ENCODE measurements at places on chromosomes 5 and 9. TPM values are rescaled to one million over a fixed set of nuclear protein-coding genes. Genes with fewer than 3 reads are reported as not detected.

DNA sequence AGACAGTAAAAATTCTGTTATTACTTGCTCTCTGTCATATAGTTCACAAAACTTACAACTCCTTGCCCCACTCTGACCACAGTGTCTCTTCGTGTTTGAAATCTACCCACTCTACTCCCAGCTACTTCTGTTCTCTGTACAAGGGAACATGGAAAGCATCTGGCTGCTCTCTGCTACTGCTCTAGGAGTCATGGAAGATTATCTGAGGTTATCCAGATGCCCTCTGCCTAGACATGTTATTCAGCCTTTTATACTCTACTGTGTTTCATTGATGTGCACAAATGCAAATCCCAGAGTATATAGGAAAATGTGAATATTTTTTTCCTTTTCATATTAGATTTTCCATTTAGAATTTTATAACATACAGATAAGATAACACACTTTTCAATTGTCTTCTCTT lies 1525.6 kb downstream of the MAT2B start:
- H3K27me3 ChIP-seq, result no peaks in the 10 kb centered on the region
- no peak overlapping the region for H3K27ac ChIP-seq
- H3K4me3 ChIP-seq, result no peak overlapping the region
- no peaks in the 10 kb centered on the region for H3K4me1 ChIP-seq
- no peak for DNase-seq
- H3K36me3 ChIP-seq, result no peaks in the 10 kb centered on the region

DNA sequence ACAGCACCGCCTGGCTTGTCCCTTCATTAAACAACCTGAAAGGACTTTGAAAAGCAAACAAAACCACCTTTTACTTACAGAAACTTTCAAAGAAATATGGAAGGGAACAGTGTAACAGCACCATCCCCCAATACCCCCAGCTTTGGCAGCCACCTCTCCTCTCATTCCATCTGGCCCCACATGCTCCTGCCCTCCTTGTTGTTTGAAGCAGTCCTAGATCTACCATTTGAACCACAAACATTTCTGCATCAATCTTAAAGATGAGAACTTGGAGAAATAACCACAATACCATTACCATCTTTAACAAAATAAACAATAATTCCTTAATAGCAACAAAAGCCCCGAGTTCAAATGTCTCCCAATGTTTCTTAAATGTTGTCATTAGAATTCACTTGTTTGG lies 17.8 kb upstream of the COL15A1 start:
- DNase-seq, result no peak
- peaks cover 13% of the 10 kb centered on the region for H3K4me1 ChIP-seq
- no peak overlapping the region for H3K4me3 ChIP-seq
- H3K27ac ChIP-seq, result no peak overlapping the region
- H3K36me3 ChIP-seq, result no peaks in the 10 kb centered on the region
- peaks cover 15% of the 10 kb centered on the region for H3K27me3 ChIP-seq

DNA sequence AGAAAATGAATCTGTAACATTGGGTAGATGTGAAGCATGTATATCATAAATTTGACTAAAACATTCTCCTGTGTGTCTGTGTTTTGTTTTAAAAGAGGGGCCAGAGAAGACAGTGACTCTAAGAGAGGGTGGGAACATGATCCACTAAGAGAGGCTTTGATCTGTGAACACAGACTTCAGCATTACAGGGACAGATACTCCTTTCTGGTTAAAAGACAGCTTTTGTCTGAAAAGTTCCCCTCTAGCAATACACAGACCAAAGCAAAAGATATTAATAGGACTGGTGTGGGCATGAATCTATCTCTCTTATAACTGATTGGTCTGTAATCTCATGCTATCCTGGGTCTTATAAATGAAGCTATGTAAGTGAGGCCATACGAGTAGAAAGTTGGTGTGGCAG lies 150.9 kb downstream of the NUDT12 start:
- H3K4me1 ChIP-seq, result peaks cover 42% of the 10 kb centered on the region
- H3K4me3 ChIP-seq, result no peak overlapping the region
- no peak for DNase-seq

CSF2 gene
- not detected for total RNA-seq

GRCh38 chr9:35748242-35748857 lies 678 bp downstream of the GBA2 start:
- H3K27ac ChIP-seq, result peak overlapping the region; percentile 77
- H3K27me3 ChIP-seq, result peaks cover 3% of the 10 kb centered on the region
- peaks cover 40% of the 10 kb centered on the region for H3K36me3 ChIP-seq

GRCh38 chr5:178296066-178296465 lies 63.5 kb upstream of the PHYKPL start:
- H3K36me3 ChIP-seq, result peaks cover 4% of the 10 kb centered on the region
- no peak for DNase-seq
- H3K27ac ChIP-seq, result no peak overlapping the region
- H3K4me3 ChIP-seq, result no peak overlapping the region
- peaks cover 13% of the 10 kb centered on the region for H3K27me3 ChIP-seq
- H3K4me1 ChIP-seq, result no peaks in the 10 kb centered on the region

GAPT gene
- total RNA-seq, result not detected

- H3K36me3 ChIP-seq, result no peaks in the 10 kb centered on the region
- DNase-seq, result no peak
- H3K4me3 ChIP-seq, result no peak overlapping the region
- no peaks in the 10 kb centered on the region for H3K4me1 ChIP-seq
These were observed 43.4 kb downstream of the ALDH1A1 start for GRCh38 chr9:72909428-72909827.

IL17B gene
- total RNA-seq, result 0.85 TPM

CDC37L1 gene
- 14.3 TPM for total RNA-seq

PBX3 gene
- 37.5 TPM for total RNA-seq
